Lower lobe of right lung (tissue), 2 donors: ENCODE measurements at places on chromosomes 6 and 20. TPM values are rescaled to one million over a fixed set of nuclear protein-coding genes. Genes with fewer than 3 reads are reported as not detected.

DNA sequence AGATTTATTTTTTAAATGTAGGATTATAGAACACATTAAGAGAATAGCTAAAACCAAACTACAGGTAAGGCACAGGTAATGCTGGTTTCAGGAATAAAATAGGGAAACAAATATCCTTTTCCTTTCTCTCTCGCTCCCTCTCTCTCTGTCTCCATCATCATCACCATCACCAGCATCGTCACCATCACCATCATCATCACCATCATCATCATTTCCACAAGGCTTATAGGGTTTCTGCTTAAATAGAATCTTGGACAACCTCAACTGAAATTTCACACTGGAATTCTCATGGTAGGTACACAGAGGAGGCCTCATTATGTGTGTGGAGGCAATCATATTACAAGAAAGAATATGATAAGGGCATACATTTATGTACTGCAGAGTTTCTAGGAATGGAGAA, 823.6 kb downstream of the MAFB start:
- DNase-seq, result no peak

DNA sequence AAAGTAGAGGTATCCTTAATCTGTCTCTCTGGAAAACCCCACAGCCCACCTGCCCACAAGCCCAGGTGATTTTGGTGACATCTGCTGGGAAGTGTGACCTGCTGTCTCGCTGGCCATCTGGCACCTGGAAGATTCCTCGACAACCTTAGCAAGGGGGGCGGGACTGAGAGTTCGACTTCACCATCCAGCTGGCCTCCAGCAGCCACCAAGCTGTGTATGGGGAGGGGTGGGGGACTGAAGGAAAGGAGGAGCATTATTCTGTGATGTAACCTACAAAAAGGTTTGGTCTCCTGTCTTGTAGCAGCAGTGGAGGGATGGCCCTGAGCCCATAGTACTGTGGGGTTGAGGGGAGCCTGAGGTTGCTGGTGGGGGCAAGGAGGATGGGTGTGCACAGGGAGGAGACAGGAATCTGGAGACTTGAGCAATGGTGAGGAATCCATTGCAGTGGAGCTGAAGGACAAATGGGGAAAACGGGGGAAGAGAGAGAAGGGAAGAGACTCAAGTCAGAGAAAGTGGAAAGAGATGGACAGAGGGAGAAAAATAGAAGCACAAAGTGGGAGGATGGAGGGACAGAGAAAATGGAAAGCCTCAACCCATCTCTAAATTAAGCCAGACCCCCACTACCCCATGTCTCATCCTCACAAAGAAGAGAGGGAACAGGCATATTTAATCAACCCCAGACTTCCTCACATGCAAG, 4.0 kb downstream of the LY6G6F start:
- DNase-seq, result no peak

DNA sequence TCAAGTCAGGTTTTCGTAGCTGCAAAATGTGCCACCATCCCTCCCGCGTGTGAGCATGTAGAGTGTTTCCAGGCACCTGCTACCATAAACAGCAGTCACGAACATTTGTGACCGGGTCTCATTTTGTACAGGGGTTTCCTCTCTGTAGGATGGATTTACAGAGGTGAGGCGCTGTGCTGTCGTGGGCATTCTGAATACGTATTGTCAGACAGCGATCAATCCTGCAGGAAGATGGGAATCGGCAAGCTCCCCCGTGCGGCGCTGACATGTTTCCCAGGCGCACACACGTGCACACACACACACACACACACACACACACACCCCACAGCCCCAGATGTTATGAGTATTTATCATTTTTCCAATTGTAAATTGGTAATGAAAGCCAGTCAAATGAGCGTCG, 15.8 kb downstream of the ANKRD60 start:
- no peak for DNase-seq

- DNase-seq, result peak; percentile 17
These were observed 522.0 kb upstream of the GJE1 start for GRCh38 chr6:141610741-141611140.

The ACSS1 gene
- total RNA-seq, result 41.8 TPM
